T-cell (primary cell): ENCODE measurements at places on chromosomes 6 and 20.

DNA sequence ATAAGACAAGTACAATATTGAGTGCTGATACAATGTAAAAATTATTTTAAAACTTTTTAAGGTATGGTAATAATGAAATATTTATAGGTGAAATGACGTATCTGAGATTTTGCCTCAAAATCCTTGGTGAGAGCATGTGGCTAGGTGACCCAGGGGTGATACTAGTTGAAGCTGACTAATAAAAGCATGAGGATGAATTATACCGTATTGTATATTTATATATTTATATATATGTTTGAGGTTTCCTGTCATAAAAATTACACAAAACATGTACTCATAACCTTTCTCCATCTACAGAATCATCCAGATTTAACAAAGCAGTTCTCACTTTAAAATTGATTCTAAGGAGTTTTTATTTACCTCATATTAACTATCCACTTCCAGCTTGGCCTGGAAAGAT, 358.1 kb downstream of the CDKAL1 start:
- no peak for DNase-seq

DNA sequence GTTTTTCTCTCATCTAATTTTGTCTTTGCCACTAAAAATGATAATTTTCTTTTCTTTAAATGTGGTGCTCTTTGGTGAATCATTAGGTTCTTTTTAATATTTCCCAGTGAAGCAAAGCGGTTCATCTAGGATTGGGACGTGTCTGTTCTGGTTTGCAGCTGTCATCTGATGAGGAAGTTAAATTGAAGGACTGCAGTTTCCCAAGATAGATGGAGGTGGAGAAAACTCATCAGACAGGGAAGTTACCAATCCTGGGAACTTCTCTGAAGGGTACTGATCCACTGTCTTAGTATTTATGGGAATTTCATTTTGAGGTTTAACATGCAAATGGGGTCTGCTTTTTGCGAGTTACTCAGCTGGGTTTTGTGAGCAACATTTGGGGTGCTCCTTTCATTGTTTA, 2.4 kb upstream of the AARS2 start:
- no peak for DNase-seq

DNA sequence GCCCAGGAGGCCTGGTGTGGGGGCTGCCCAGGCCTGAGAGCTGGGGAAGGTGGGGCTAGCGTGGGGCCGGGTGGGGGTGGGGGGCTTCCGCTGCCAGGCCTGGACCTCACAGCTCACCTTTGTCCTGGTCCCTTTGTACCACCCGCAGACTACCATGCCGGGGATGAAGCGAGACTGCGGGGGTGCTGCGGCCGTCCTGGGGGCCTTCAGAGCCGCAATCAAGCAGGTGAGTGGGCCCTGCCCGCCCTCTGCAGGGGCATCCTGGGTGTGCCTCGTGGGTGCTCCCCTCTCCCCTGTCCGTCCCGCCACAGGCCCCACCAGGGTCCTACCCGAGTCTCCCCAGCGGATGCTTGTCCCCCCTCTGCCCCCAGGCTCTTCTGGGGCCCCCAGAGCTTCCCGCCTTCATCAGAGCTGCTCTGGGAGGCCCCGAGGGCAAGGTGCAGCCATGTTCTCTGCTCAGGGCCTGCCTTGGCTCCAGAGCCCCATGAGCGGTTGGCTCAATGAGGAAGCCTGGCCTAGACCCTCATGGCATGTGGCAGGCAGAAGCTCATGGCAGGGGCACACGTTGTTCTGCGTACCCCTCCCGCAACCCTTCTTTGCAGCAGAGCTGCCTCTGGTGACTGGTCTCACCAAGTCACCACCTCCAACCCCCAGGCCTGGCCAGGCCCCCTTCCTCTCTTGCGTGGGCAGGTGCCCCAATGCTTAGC, 14.5 kb downstream of the NPEPL1 start:
- DNase-seq = no peak

DNA sequence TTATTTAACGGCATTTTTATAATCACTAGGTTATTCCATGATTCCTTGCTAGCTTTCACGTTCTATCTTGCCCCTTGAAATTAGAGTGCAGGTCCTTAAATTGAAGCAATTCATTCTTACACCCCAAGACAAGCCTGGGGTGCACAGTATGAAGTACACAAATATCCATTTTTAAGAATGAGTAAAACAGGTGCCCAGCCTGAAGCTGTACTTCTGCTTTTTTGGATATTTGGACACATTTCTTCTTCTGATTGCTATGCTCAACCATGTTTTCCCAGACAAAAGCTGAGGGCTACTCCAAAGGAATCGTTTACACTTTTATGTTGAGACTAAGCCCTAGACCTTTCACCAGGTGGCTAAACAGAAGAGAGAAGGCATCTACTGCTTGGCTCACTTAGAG, 7.9 kb upstream of the TAGAP start:
- no peak for DNase-seq

- no peak for DNase-seq
Observed at GRCh38 chr6:44918671-44919296, 409.3 kb upstream of the RUNX2 start.

- DNase-seq = no peak
Observed at GRCh38 chr6:106084106-106084988, 1.8 kb upstream of the PRDM1 start.
